ENCODE measurements at places on chromosomes 5 and 9.

- DNase-seq = no peak
These were observed 5.5 kb downstream of the NKX2-5 start for GRCh38 chr5:173229382-173229959.

DNA sequence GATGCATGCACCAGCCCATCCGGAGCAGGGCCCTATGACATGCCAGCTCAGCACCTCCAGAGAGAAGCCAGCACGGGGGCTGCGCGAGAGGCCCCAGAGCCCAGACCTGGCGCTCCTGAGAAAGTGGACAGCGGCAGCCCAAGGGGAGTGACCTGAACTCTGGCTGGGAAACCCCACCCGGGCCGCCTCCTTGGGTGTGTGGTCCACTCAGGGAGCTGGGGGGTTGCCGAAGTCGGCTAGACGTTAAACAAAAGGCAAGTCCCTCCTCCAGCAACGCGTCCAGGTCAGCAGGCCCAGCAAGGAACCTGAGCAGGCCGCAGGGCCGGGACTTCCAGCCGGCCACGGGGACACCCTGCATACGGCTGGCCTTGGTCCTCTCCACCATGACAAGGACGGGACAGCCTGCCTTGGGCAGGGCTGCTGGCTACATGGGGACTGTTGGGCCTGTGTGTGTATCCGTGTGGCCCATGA, 35.7 kb downstream of the NACC2 start:
- peak; percentile 44 for DNase-seq

GRCh38 chr9:96232539-96233241, 69.3 kb downstream of the HSD17B3 start:
- no peak for DNase-seq

- DNase-seq = no peak
These were observed 6.1 kb downstream of the GAS1 start for GRCh38 chr9:86941197-86941596.

Data from activated CD8-positive, alpha-beta memory T cell treated with anti-CD3 and anti-CD28 coated beads, Interleukin-2, amount 50 U/mL, for 48 hours (primary cell).